ENCODE measurements at places on chromosomes 16 and 17.

GRCh38 chr16:2231016-2231931 lies 5.0 kb upstream of the DNASE1L2 start:
- DNase-seq: no peak

DNA sequence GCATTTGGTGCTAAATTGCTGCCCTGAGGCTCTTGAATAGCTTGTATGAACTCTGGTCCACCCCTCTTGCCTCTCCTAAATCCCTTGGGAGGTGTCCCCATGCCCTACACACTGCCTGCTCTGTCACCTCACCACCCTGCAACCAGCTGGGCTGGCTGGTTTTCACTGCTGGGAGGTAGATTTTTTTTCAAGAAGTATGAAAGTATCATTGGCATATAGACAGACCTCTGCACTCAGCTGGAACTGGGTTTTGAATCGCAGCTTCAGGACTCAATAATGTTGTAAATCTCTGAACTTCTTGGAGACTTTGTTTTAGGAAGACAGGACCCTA lies 184.9 kb downstream of the MSI2 start:
- DNase-seq: no peak

- DNase-seq: peak; percentile 73
Measured at GRCh38 chr17:66508896-66509844, 206.8 kb downstream of the PRKCA start.

DNA sequence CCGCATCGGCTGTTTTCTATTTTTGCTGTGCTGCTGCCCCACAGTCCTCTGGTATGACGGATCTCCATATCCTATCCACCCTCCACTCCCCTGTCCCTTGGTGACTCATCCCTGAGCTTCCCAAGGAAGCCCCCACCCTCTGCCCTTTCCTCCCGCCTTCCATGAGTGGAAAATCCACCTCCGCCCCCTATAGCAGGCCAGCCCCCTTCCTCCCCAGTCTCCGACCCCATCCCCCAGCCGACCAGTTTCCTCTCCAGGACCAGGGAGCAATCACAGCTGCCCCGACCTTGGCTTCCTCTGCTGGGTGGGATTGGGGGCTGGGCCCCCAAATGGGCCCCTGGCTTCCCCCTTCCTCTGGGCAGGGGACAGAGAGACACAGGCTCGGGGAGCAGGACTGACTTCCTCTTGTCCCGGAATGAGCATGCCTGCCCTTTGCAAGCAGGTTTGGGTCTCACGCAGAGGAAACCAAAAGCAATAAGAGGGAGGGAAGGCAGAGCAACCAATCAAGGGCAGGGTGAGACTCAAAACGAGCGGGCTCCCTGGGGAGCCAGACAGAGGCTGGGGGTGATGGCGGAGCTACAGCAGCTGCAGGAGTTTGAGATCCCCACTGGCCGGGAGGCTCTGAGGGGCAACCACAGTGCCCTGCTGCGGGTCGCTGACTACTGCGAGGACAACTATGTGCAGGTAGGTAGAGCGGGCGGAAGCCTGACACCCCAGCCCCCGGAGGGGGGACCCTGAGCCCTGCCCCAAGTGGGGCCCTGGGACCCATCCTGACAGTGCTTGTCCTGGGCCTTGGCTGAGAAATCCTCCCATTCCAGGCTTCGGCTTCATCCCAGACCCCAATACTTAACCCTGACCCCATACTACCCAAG lies at the start of the genes ABI3 and GNGT2:
Gene ABI3 (plus strand): TSS at position 550 of the 872 bp plus-strand sequence. CDS start 18 bp downstream, at position 568.
Gene GNGT2 (minus strand): TSS at position 417 of the 872 bp plus-strand sequence. CDS start 3,152 bp downstream, outside the sequence.
- peak; percentile 71 for DNase-seq

- DNase-seq: no peak
Measured at GRCh38 chr17:82309656-82310570, 7.5 kb downstream of the CD7 start.

DNA sequence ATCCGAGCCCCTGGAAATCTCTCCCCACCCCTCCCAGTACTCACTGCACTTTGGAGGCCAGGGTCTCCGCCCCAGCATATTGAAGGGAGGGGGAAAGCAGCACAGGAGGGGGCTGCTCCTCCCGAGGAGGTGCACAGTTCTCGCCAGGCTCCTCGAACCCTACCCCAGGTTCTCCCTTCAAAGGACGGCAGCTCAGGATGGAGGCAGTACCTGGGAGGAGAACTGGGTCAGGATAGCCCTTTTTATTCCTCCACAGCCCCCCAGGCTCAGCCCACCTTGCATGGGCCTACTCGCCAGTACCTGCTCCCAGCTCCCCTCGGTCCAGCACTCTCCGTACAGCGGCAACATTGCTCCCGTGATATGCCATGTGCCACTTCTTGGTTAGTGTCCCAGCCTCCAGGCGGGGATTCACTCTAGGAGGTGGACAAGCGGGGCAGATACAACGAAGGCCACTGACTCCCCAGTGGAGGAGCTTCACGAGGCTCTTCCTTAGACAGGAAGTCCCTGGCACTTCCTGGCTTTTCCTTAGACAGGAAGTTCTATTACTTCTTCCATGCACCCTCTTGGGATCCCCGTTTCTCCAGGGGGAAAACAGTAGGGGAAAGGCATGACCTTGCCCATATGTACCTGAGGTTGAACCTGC lies 2.1 kb upstream of the GPS2 start:
- DNase-seq: no peak
